ENCODE measurements at places on chromosomes 2 and 18. TPM values are rescaled to one million over a fixed set of nuclear protein-coding genes. Genes with fewer than 3 reads are reported as not detected.

- no peaks in the 10 kb centered on the region for H3K27me3 ChIP-seq
- no peak overlapping the region for H3K27ac ChIP-seq
- no peak overlapping the region for H3K4me3 ChIP-seq
- peaks cover 11% of the 10 kb centered on the region for H3K36me3 ChIP-seq
- DNase-seq, result no peak
- peaks cover 7% of the 10 kb centered on the region for H3K4me1 ChIP-seq
Measured at GRCh38 chr18:48670751-48671560, 132.1 kb downstream of the CTIF start.

GRCh38 chr2:118153433-118153832, 65.2 kb downstream of the INSIG2 start:
- H3K27ac ChIP-seq, result no peak overlapping the region
- no peak overlapping the region for H3K4me3 ChIP-seq
- H3K4me1 ChIP-seq, result no peaks in the 10 kb centered on the region
- no peak for DNase-seq

DNA sequence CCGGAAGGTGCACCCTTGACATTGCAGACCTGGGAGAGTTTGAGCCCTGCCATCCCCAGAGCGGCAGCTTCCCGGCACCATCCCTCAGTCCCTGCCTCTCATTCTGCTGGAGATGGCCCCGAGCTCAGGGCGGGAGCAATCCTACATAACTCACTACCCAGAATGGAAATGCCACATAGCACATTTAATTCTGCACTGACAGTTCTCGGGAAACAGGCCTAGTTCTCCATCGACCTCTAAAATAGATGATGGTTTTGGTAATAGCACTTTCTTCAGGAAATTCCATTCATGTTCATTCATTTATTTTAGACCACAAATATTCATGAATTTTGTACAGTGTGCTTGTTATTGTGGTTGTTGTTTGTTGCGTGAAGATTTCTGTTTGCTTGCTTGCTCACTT, 92.9 kb upstream of the SLC14A2 start:
- no peak overlapping the region for H3K4me3 ChIP-seq
- no peaks in the 10 kb centered on the region for H3K36me3 ChIP-seq
- no peaks in the 10 kb centered on the region for H3K27me3 ChIP-seq
- H3K27ac ChIP-seq, result peak overlapping the region; percentile 48
- DNase-seq, result no peak

GPR39 gene
- 0.15 TPM for total RNA-seq

- H3K27ac ChIP-seq, result no peak overlapping the region
- H3K4me3 ChIP-seq, result no peak overlapping the region
- peaks cover 26% of the 10 kb centered on the region for H3K4me1 ChIP-seq
Measured at GRCh38 chr18:2994603-2995432, 18.1 kb downstream of the LPIN2 start.

DNA sequence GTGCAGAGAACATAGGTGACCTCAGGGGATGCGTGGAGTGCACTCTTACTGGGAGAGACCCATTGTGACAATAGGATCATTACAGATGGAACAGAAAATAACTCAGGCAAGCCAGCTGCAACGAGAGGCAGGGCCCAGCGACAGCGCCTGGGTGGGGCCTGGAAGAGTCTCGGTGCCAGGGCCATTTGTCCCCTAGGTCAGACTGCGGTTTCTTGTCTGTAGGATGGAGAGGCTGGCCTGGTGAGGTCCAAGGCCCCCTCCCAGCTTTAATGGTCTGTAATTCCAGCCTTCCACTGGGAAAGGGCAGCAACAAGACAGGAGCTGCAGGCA, 208.6 kb upstream of the APCDD1 start:
- DNase-seq, result no peak
- H3K4me3 ChIP-seq, result no peak overlapping the region
- H3K27me3 ChIP-seq, result no peaks in the 10 kb centered on the region
- H3K4me1 ChIP-seq, result no peaks in the 10 kb centered on the region

SLC14A1 gene
- 3.7 TPM for total RNA-seq

CLASP1 gene
- 54.8 TPM for total RNA-seq

- H3K27me3 ChIP-seq, result no peaks in the 10 kb centered on the region
- H3K27ac ChIP-seq, result no peak overlapping the region
- H3K4me3 ChIP-seq, result no peak overlapping the region
- no peaks in the 10 kb centered on the region for H3K4me1 ChIP-seq
- no peak for DNase-seq
- H3K36me3 ChIP-seq, result no peaks in the 10 kb centered on the region
Measured at GRCh38 chr18:12621742-12622306, 36.1 kb downstream of the SPIRE1 start.

TCF7L1 gene
- 5.8 TPM for total RNA-seq

DNA sequence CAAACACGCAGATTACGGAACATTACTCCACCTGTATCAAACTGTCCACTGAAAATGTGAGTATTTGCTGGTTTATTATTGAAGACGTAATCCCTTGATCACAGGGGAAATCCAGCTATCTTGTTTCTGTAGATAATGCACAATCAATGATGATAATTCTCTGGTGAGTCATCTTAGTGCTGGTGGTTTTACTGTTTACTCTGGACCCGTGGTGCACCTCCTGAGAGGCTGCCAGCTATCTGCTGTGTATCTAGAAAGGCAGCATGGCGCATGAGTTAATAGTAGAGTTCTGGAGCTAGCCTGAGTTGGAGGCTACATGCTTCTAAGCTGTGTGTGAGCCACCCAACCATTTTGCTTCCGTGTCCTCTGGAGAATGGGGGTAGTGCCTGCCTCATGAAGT, 6.5 kb downstream of the NCAPH start:
- H3K4me3 ChIP-seq, result no peak overlapping the region
- H3K4me1 ChIP-seq, result no peaks in the 10 kb centered on the region
- no peaks in the 10 kb centered on the region for H3K27me3 ChIP-seq
- peak overlapping the region; percentile 17 for H3K27ac ChIP-seq

GRCh38 chr2:217279140-217279539, 419.3 kb upstream of the TNP1 start:
- no peaks in the 10 kb centered on the region for H3K36me3 ChIP-seq
- no peaks in the 10 kb centered on the region for H3K27me3 ChIP-seq
- no peak for DNase-seq
- no peak overlapping the region for H3K4me3 ChIP-seq

C2orf66 gene
- total RNA-seq, result not detected

GRCh38 chr2:9739531-9739964, 103.7 kb upstream of the TAF1B start:
- H3K4me3 ChIP-seq, result no peak overlapping the region
- peak; percentile 30 for DNase-seq
- no peaks in the 10 kb centered on the region for H3K27me3 ChIP-seq
- H3K27ac ChIP-seq, result peak overlapping the region; percentile 45

FAM98A gene
- 73.6 TPM for total RNA-seq

DNA sequence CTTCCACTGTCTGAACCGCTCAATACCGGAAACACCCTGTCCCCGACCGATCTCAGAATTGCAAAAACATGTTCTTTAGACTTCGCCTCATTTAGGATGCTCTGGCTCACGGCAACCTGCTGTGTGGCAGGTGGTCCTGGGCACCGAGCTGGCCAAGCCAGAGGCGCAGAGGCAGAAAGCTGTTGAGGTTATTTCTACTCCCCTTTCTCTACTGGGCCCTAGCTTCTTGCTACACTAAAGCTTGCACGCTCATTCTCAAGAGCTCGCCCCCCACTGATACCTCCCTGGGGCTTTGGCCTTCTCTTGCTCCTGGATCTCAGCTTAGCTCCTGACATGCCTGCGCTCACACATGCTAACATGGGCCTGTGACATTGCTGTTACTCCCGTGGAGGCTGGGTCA, 417.4 kb downstream of the LPIN1 start:
- H3K27me3 ChIP-seq, result no peaks in the 10 kb centered on the region
- no peak overlapping the region for H3K4me3 ChIP-seq
- H3K4me1 ChIP-seq, result no peaks in the 10 kb centered on the region
- H3K27ac ChIP-seq, result no peak overlapping the region

GRCh38 chr2:158174495-158174894, 72.8 kb downstream of the UPP2 start:
- no peaks in the 10 kb centered on the region for H3K36me3 ChIP-seq
- no peak overlapping the region for H3K27ac ChIP-seq
- DNase-seq, result no peak
- no peak overlapping the region for H3K4me3 ChIP-seq
- no peaks in the 10 kb centered on the region for H3K27me3 ChIP-seq

GRCh38 chr2:175004980-175005732, at the start of gene CHN1:
Gene CHN1, minus strand, starts transcription at chr2:175005381. Its CDS starts 469 bp downstream, at chr2:175004912.
- H3K4me3 ChIP-seq, result peak within 1 kb of the TSS; percentile 91
- H3K4me1 ChIP-seq, result no peaks in the 10 kb centered on the region
- H3K36me3 ChIP-seq, result no peaks in the 10 kb centered on the region
- peak; percentile 78 for DNase-seq
- H3K27me3 ChIP-seq, result no peaks in the 10 kb centered on the region
- peak within 1 kb of the TSS; percentile 59 for H3K27ac ChIP-seq

- DNase-seq, result no peak
- H3K4me3 ChIP-seq, result no peak overlapping the region
- no peaks in the 10 kb centered on the region for H3K36me3 ChIP-seq
- H3K4me1 ChIP-seq, result no peaks in the 10 kb centered on the region
- H3K27me3 ChIP-seq, result no peaks in the 10 kb centered on the region
Measured at GRCh38 chr2:59932341-59932740, 621.1 kb downstream of the BCL11A start.

DNA sequence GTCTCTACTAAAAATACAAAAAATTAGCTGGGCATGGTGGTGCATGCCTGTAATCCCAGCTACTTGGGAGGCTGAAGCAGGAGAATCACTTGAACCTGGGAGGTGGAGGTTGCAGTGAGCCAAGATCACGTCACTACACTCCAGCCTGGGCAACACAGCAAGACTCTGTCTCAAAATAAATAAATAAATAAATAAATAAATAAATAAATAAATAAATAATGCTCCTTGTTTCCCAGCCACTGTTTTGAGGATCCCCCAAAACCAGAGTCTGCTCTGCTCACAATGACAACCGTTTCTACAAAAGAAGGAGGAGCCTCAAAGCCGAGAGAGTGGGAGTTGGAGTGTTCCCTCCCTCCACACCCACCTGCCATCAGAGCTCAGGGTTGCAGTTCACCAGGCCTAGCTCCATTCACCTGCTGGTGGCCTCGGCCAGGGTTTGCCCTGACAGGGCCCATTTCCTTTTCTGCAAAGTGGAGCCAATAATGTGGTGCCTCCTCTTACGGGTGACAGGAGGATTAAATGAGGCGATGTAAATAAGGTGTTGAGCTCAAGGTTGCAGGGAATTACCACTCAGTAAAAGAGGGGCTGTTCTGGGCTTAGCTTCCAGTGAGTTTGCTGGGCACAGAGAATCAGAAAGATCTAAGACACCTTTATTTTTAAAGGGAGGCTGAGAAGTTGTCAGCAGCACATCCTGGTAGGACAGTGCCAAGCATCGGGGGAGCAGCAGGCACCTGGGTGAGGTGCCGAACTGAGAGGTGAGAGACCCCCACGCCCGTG, 25.5 kb downstream of the CRACDL start:
- H3K27ac ChIP-seq, result no peak overlapping the region
- no peaks in the 10 kb centered on the region for H3K36me3 ChIP-seq
- H3K4me3 ChIP-seq, result no peak overlapping the region
- no peak for DNase-seq
- H3K4me1 ChIP-seq, result peaks cover 12% of the 10 kb centered on the region

DNA sequence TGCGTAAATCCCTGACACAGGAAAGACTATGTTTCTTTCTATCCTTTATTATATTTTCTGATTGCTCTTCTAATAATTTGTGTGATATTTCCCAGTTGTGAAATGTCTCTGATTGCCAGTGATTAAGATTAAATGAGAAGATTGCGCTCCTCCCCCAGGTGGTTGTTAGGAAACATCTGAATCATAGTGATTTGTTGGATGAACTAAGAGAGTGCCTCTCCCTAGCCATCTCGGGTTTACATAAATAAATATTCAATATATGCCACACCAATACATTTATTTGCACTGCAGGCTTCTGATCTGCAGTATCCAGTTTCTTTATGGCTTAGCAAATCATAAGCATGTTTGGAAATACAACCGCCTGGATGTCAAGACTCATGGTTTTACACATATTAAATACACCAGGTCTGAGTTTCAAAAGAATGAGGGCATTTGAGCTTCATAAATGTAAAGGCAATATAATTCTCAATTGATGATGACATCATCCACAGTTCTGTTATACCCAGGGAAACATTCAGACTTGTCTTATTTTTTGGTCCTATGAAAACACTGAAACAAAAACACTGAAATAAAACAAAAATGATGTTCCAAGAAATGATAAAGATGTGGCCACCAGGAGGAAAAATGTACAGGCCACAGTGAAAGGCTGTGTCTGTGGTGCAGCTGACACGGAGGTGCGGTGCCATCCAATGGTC, 826.7 kb upstream of the ACVR2A start:
- DNase-seq, result no peak
- no peaks in the 10 kb centered on the region for H3K27me3 ChIP-seq
- H3K27ac ChIP-seq, result no peak overlapping the region
- H3K36me3 ChIP-seq, result no peaks in the 10 kb centered on the region

KCNK3 gene
- 595 TPM for total RNA-seq

DNA sequence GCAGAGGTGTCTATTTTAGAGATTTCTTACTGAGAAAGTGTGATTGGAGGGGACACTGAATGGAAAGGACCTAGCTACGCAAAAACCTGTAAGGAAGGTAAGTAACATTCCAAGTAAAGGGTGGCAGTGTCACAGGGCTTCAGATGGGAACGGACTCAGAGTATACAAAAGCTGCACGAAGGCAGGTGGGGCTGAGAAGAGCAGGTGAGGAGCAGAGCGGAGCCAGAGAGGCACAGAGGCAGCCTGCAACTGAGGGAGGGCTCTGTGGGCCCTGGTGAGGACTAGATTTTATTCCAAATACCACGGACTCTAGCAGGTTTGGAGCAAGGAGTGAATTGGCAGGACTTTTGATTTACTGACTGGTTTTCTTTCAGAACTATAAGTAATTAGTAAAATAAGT, 331.3 kb upstream of the PKDCC start:
- H3K27me3 ChIP-seq, result no peaks in the 10 kb centered on the region
- no peaks in the 10 kb centered on the region for H3K4me1 ChIP-seq
- peak overlapping the region; percentile 61 for H3K27ac ChIP-seq

DNA sequence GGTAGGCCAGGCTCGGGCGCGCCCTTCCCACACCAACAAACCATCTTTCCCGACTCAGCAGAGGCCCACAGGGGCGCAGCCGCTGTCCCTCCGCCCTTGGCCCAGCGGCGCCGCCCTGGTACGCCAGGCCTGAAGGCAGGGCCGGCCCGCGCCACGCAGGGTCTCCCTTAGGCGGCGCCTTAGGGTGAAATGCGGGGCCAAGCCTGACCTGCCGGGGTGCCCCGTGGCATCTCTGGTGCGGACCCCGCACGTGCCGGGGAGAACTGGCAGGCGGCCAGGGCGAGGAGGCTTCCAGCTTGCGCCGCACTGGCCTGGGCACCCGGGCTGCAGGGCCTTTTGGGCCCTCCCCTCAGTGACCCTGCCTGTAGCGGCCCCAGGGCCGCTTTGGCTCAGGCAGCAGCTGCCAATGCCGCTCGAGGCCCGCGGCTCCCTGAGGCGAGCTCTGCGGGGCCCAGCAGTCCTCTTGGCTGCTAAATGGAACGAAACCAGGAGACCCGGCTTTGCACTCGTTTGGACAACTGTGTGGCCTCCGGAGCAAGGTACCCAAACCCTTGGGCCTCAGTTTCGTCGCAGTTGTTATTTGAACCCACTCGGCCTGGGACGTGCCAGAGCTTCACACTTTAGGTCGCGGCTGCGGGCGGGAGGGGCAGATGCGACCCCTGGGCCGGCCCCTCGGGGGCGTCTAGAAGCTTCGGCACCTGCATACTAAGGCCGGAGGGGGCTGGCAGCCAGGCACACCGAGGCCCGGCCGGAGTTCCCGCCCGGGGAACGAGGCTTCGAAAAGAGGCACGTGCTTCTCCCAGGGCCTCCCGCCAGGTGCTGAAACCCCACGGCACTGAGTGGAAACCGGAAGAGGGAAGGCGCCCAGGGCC, 8.5 kb downstream of the OTX1 start:
- peaks cover 6% of the 10 kb centered on the region for H3K4me1 ChIP-seq
- no peak overlapping the region for H3K27ac ChIP-seq
- no peaks in the 10 kb centered on the region for H3K36me3 ChIP-seq
- DNase-seq, result no peak

Measured in adrenal gland (tissue), 19 donors.